ENCODE measurements at places on chromosomes 4 and X.

DNA sequence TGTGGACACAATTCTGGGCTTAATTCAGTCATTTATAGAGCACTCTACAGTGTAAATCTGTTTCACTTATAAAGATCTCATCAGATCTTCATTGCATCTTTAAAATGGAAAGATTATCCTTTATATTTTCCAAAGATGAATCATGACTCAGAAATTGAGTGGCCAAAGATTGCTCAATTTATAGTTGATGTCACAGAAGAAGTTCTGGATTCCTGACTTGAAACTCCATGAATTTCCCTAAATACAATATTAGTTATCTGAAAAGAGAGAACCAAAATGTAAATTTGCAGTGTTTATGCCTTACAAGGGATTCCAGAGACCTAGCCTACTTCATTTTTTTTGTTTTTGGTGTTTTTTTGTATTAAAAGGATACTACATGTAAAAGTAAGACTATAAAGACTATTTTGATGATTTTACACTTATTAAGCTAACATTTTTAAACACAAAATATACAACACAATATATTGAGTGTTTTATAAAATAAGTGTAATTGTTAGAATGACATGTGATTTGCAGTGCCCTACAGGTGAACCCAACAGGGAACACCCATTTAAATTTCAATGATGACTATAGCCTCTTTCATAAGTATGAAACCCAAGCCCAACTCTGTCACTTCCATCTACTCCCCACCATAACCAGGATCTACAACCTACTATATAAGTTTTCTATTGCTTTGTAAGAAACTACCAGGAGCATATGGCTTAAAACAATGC is 183.5 kb downstream of the PCDH7 start:
- H3K27me3 ChIP-seq = no peaks in the 10 kb centered on the region
- no peak overlapping the region for H3K27ac ChIP-seq
- H3K4me1 ChIP-seq = no peaks in the 10 kb centered on the region
- H3K36me3 ChIP-seq = no peaks in the 10 kb centered on the region
- DNase-seq = no peak

- H3K36me3 ChIP-seq = peaks cover 82% of the 10 kb centered on the region
- peaks cover 21% of the 10 kb centered on the region for H3K4me1 ChIP-seq
- peak; percentile 34 for DNase-seq
- no peaks in the 10 kb centered on the region for H3K27me3 ChIP-seq
Observed at GRCh38 chr4:2930758-2931511, 32.3 kb downstream of the NOP14 start.

- no peak for DNase-seq
- no peak overlapping the region for H3K27ac ChIP-seq
- H3K4me1 ChIP-seq = no peaks in the 10 kb centered on the region
- no peak overlapping the region for H3K4me3 ChIP-seq
- H3K36me3 ChIP-seq = no peaks in the 10 kb centered on the region
- no peaks in the 10 kb centered on the region for H3K27me3 ChIP-seq
Observed at GRCh38 chr4:185820146-185821028, 8.4 kb upstream of the SORBS2 start.

GRCh38 chrX:154733066-154733425 is 17.8 kb downstream of the GAB3 start:
- peak overlapping the region; percentile 93 for H3K27ac ChIP-seq
- H3K4me1 ChIP-seq = peaks cover 87% of the 10 kb centered on the region
- H3K36me3 ChIP-seq = no peaks in the 10 kb centered on the region
- H3K4me3 ChIP-seq = peak overlapping the region; percentile 4
- H3K27me3 ChIP-seq = peaks cover 14% of the 10 kb centered on the region
- no peak for DNase-seq

DNA sequence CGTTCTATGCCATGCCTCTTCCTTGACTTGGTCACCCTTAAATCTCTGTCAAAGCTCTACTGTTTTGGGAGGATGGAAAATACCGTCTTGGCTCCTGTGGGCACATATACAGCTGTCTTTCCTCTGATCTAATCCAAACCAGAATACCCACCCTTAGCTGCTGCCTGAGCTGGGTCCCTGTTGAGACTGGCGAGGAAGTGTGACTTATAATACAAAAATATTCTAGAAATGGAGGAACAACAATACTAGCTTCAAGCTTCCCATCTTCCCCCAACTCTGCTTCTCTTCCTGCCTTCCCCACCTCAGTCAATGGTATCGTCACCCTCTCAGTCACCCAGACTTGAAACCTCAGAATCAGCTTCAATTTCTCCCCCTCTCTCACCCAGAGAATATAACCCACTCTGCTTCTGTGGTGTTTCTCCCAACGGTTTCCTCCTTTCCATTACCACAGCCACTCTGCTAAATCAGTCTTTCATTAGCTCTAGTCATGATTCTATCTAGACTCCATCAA is 599 bp upstream of the IL2RG start:
- H3K27me3 ChIP-seq = peaks cover 5% of the 10 kb centered on the region
- peak overlapping the region; percentile 94 for H3K4me3 ChIP-seq
- peaks cover 48% of the 10 kb centered on the region for H3K36me3 ChIP-seq
- peak overlapping the region; percentile 97 for H3K27ac ChIP-seq

- no peaks in the 10 kb centered on the region for H3K27me3 ChIP-seq
- H3K4me1 ChIP-seq = no peaks in the 10 kb centered on the region
- no peaks in the 10 kb centered on the region for H3K36me3 ChIP-seq
- DNase-seq = no peak
Observed at GRCh38 chr4:178311997-178312396, 869.8 kb upstream of the AGA start.

- no peak for DNase-seq
- H3K36me3 ChIP-seq = no peaks in the 10 kb centered on the region
- no peaks in the 10 kb centered on the region for H3K4me1 ChIP-seq
- peaks cover 66% of the 10 kb centered on the region for H3K27me3 ChIP-seq
- no peak overlapping the region for H3K4me3 ChIP-seq
Observed at GRCh38 chrX:51024106-51024696, 113.7 kb downstream of the BMP15 start.

- H3K4me1 ChIP-seq = no peaks in the 10 kb centered on the region
- no peaks in the 10 kb centered on the region for H3K36me3 ChIP-seq
- no peaks in the 10 kb centered on the region for H3K27me3 ChIP-seq
- no peak for DNase-seq
- no peak overlapping the region for H3K4me3 ChIP-seq
- no peak overlapping the region for H3K27ac ChIP-seq
Observed at GRCh38 chr4:45410701-45411210, 684.4 kb upstream of the GNPDA2 start.

DNA sequence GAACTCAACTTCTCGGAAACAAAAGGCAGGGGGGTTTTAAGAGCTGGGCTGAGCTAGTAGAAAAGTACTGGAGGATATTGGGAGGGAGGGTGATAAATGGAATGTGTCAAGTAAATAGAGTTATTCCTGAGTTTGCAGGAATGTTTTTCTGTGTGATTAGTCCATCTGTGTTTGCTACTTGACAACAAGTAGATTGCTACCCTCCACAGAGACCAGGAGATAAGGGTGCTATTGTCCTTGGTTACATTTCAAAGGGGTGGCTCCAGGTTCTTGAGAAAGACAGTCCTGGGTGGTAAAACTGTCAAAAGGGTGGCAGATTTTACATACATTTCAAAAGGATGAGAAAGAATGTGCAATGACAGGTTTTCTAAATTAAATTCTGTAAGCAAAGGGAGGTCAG is 181.2 kb upstream of the PPP3CA start:
- H3K36me3 ChIP-seq = no peaks in the 10 kb centered on the region
- H3K4me1 ChIP-seq = peaks cover 24% of the 10 kb centered on the region
- DNase-seq = no peak
- no peak overlapping the region for H3K4me3 ChIP-seq
- no peak overlapping the region for H3K27ac ChIP-seq

DNA sequence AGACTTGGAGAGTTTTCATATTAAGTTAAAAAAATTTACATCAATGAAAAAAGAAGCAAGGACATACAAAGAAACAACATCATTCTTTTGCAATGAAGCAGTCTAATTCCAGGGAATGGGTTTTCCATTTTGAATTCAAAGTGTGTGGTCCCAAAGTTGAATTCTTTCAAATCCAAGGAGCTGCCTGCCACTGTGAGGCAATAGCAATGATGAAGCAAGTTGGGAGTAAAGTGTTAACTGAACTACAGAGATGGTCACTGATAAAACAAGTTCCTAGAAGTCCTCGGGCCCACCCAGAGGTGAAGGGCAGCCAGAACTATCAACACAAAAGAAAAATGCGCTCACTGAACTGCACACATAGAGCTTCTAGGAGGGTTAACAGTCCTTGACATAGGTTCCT is 115.9 kb downstream of the RAB28 start:
- DNase-seq = no peak
- peaks cover 48% of the 10 kb centered on the region for H3K36me3 ChIP-seq
- H3K4me3 ChIP-seq = no peak overlapping the region
- H3K4me1 ChIP-seq = no peaks in the 10 kb centered on the region
- H3K27ac ChIP-seq = no peak overlapping the region
- H3K27me3 ChIP-seq = no peaks in the 10 kb centered on the region

DNA sequence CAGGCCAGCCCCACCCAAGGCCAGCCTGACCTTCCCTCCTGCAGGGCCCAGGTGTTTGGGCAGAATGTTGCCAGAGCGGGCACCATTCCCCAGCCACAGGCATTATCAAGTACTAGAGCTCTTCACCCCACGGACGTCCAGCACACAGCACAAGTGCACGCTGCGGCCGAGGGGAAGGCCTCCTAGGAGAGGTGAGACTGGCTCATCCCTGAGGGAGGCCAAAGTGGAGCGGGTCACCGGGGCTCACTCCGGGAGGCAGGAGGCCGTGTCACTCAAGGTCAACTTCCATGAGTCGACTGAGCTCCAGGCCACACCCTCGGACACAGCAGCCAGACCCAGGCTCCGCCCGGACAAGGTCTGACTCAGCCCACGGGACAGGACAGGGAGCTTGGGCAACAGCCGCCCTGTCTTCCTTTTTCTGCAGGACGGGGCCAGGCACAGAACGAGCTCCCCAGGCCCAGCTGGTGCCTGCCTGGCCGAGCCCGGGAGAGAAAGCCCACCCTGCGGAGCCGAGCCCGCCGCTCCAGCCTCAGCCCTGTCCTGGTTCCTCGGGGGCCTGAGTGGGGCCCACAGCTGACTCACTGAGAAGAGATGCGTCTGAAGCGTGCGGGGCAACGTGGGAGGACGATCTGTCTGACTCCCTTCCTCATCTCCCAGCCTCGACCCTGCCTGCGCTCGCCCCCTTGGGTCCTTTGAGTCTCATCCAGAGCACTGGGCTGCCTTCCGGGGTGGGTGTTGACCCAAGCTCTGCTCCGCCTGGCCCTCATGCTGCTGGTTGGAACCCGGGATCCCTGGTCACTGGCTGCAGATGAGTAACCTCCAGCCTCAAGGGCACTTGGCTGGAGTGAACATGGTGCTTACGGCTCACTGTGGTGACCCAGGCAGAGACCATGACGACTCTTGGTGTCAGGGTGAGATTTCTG is 1.6 kb downstream of the SLC49A3 start:
- no peak overlapping the region for H3K27ac ChIP-seq
- H3K4me3 ChIP-seq = no peak overlapping the region
- H3K4me1 ChIP-seq = peaks cover 2% of the 10 kb centered on the region
- no peaks in the 10 kb centered on the region for H3K36me3 ChIP-seq
- no peak for DNase-seq
- peaks cover 26% of the 10 kb centered on the region for H3K27me3 ChIP-seq

DNA sequence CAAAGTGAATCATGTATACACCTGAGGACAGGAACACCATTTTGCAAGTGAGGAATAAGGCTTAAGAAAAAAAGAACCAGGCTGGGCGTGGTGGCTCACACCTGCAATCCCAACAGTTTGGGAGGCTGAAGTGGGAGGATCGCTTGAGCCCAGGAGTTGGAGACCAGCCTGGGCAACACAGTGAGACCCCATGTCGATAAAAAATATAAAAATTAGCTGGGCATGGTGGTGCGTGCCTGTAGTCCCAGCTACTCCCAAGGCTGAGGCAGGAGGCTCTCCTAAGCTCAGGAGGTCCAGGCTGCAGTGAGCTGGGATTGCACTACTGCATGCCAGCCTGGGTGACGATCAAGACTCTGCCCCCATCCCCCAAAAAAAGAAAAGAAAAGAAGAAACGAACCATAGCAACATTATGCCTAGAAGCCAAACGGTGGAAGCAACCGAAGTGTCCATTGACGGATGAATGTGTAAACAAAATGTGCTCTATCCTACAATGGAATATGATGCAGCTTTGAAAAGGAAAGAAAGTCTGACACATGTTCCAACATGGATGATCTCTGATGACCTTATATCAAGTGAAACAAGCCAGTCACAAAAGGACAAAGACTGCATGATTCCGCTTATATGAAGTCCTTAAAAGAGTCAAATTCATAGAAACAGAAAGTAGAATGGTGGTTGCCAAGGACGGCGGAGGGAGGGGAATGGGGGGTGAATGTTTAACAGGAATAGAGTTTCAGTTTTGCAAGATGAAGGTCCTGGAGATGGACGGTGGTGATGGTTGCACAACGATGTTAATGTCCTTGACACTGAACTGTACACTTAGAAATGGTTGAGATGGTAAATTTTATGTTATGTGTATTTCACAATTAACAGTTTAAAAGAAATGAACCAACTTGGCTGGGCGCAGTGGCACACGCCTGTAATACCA is 8.6 kb upstream of the KIAA0232 start:
- H3K27me3 ChIP-seq = no peaks in the 10 kb centered on the region
- no peak for DNase-seq
- H3K36me3 ChIP-seq = no peaks in the 10 kb centered on the region
- H3K27ac ChIP-seq = no peak overlapping the region
- peaks cover 31% of the 10 kb centered on the region for H3K4me1 ChIP-seq

DNA sequence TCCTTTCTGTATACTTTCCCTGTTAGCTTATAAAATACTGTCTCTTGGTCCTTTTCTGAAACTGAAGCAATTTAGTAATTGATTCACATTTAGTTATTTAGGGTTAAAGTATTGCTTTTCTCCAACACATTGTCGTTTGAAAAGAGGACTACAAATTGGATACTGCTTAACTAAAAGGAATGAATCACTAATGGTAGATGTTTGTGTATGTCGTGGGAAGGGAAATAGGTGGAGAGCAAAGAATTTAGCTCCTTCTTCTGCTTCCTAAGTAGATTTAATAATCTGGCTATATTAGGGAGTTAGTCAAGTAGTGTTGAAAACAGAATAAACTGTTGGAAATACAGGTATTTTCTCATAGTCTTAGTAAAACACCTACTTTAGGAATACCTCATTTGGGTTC is 27.9 kb downstream of the SLAIN2 start:
- peaks cover 20% of the 10 kb centered on the region for H3K36me3 ChIP-seq
- H3K4me3 ChIP-seq = no peak overlapping the region
- no peak for DNase-seq
- peaks cover 48% of the 10 kb centered on the region for H3K4me1 ChIP-seq
- H3K27ac ChIP-seq = no peak overlapping the region
- H3K27me3 ChIP-seq = no peaks in the 10 kb centered on the region

DNA sequence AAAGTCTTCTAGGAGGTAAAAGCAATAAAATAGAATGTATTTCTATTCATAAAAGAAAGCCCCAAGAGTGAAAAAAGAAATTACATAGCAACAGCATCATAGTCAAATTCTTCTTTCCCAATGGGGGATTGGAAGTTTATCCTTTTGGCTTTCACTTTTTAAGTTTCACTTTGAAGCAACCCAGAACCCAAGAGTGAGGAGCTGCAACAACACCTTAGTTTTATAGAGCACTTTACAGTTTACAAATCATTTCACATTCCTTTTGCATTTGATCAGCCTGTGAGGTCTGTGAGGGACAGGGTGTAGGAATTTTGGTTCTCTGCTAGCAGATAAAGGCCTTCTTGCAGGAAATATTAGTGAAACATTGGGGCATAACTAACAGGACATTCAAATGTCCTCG is 112.0 kb upstream of the NDP start:
- no peak overlapping the region for H3K27ac ChIP-seq
- no peaks in the 10 kb centered on the region for H3K36me3 ChIP-seq
- DNase-seq = no peak
- no peaks in the 10 kb centered on the region for H3K4me1 ChIP-seq

Data from activated T-cell treated with anti-CD3 and anti-CD28 coated beads, Interleukin-2, amount 50 U/mL, for 24 hours (primary cell).